ENCODE measurements at places on chromosomes 6 and 20.

GRCh38 chr20:25071734-25072133, 10.2 kb downstream of the VSX1 start:
- H3K4me3 ChIP-seq = no peak overlapping the region
- DNase-seq = peak; percentile 19
- no peaks in the 10 kb centered on the region for H3K36me3 ChIP-seq
- peaks cover 17% of the 10 kb centered on the region for H3K27me3 ChIP-seq
- H3K4me1 ChIP-seq = no peaks in the 10 kb centered on the region

DNA sequence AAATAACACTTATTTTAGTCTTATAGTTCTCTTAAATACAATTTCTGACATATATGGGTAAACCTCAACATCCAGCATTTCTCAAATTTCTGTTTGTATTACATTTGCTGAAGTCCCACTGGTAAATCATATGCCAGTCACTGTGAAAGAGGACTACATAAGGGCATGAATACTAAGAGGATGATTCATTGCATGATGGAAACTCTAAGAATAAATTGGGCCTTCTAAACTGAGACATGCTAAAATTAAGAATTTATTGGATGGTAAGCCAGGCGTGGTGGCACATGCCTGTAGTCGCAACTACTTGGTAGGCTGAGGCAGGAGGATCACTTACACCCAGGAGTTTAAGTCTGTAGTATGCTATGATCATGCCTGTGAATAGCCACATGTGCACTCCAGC, 12.1 kb downstream of the DEFB123 start:
- no peaks in the 10 kb centered on the region for H3K36me3 ChIP-seq
- no peak overlapping the region for H3K27ac ChIP-seq
- H3K4me3 ChIP-seq = no peak overlapping the region
- H3K4me1 ChIP-seq = no peaks in the 10 kb centered on the region

- no peaks in the 10 kb centered on the region for H3K4me1 ChIP-seq
- no peaks in the 10 kb centered on the region for H3K36me3 ChIP-seq
- no peak overlapping the region for H3K4me3 ChIP-seq
- H3K27ac ChIP-seq = no peak overlapping the region
- H3K27me3 ChIP-seq = no peaks in the 10 kb centered on the region
- DNase-seq = no peak
Measured at GRCh38 chr6:54238396-54238795, 69.8 kb upstream of the TINAG start.

GRCh38 chr20:40467067-40467466, 222.0 kb downstream of the MAFB start:
- H3K27me3 ChIP-seq = no peaks in the 10 kb centered on the region
- H3K4me1 ChIP-seq = no peaks in the 10 kb centered on the region
- no peak for DNase-seq
- no peak overlapping the region for H3K27ac ChIP-seq
- no peaks in the 10 kb centered on the region for H3K36me3 ChIP-seq

DNA sequence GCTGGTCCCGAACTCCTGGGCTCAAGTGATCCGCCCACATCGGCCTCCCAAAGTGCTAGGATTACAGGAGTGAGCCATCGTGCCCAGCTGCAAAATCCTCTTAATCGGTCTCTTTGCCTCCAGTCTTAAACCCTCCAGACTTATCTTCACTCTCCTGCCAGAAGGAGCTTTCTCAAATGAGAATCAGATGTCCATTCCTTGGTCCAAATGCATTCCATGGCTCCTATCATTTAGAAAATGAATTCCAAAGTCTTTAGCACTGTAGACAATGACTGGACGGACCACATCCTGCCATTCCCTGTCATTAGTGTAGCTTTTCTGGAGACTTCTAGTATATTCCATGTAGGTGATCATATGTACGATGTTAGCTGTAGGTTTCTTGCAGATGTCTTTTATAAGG, 141.9 kb downstream of the ID4 start:
- DNase-seq = no peak
- no peaks in the 10 kb centered on the region for H3K27me3 ChIP-seq
- no peak overlapping the region for H3K27ac ChIP-seq
- no peak overlapping the region for H3K4me3 ChIP-seq

GRCh38 chr6:159676890-159677505, 16.0 kb downstream of the SOD2 start:
- H3K27ac ChIP-seq = no peak overlapping the region
- H3K4me1 ChIP-seq = no peaks in the 10 kb centered on the region
- H3K36me3 ChIP-seq = no peaks in the 10 kb centered on the region
- H3K4me3 ChIP-seq = no peak overlapping the region

GRCh38 chr6:81263531-81264168, 488.8 kb downstream of the TENT5A start:
- no peaks in the 10 kb centered on the region for H3K36me3 ChIP-seq
- H3K4me3 ChIP-seq = no peak overlapping the region
- no peak overlapping the region for H3K27ac ChIP-seq
- DNase-seq = no peak
- H3K27me3 ChIP-seq = no peaks in the 10 kb centered on the region
- no peaks in the 10 kb centered on the region for H3K4me1 ChIP-seq

DNA sequence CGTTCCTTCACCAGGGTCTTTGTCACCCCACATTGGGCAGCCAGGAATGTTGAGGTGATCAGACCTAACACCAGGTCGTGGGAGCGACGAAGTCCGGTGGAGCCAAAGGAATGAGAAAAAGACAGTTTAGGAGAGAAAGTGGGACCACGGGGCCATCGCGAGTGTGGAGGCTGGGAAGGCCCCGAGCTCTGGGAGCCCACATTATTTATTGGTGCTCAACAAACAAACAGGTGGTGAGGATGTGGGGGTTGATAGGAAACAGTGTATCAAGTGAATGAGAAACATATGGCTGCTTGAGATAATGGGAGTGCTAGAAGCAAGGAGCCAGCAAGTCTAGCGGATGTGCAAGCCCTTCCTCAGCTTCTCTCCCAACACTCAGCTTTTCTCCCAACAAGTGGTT, 287.1 kb upstream of the SGK1 start:
- H3K27ac ChIP-seq = no peak overlapping the region
- no peaks in the 10 kb centered on the region for H3K36me3 ChIP-seq
- no peak for DNase-seq
- H3K27me3 ChIP-seq = no peaks in the 10 kb centered on the region
- H3K4me1 ChIP-seq = no peaks in the 10 kb centered on the region

DNA sequence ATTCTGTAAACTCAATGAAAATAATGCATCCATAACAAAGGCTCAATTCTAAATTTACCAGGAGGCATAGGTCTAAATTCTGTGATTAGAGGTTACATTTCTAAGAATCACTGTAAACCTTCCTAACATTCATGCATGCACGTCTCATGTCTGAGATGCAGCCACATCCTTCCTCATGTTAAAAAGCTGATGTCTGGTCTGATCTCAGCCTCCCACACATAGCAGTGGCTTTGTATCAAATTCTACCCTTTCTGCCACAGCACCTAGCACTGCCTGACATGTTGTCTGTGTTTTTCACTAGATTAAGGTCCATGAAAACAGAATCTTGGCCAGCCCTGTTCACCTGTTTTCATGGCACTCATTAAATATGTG, 171.1 kb downstream of the WDR27 start:
- peak overlapping the region; percentile 71 for H3K27ac ChIP-seq
- H3K4me1 ChIP-seq = no peaks in the 10 kb centered on the region
- H3K4me3 ChIP-seq = no peak overlapping the region
- DNase-seq = no peak
- H3K36me3 ChIP-seq = no peaks in the 10 kb centered on the region

DNA sequence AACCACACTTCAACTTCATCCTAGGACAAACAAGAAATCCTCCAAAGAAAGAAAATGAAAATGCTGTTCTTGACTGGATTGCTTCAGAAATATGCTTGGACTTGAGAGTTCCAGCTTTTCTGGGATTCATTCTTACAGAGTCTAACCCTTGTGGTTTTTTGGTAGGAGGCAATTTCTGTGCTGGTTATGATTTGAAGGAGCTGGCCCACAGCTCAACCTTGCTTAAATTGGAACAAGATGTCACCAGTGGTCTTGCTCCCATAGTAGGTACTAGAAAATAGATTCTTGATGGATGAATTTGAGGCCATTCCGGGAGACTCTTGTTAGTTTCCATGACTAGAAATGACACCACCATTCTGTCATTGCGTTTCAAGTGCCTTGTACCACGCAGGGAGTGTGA, 54.3 kb upstream of the BMP6 start:
- no peak overlapping the region for H3K4me3 ChIP-seq
- DNase-seq = no peak
- no peaks in the 10 kb centered on the region for H3K36me3 ChIP-seq

DNA sequence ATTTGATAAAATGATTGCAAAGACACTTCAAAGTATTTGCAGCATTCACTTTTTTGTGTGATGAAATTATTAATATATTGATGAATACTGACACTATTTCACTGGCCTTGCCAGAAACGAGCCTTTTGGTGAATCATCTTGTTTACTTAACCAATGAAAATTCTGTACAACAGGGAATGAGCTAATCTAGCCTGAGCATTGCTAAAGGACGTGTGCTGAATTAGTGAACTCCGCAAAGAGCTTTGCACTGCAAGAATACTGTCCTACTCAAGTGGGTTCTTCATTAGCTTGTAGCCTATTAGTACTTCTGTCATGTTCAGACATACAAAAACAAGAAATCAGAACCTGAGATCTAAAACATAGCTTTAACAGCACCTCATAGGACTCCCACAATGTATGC, 172.0 kb upstream of the NRSN1 start:
- no peak overlapping the region for H3K27ac ChIP-seq
- no peaks in the 10 kb centered on the region for H3K4me1 ChIP-seq
- H3K27me3 ChIP-seq = no peaks in the 10 kb centered on the region
- no peak overlapping the region for H3K4me3 ChIP-seq
- no peak for DNase-seq
- H3K36me3 ChIP-seq = no peaks in the 10 kb centered on the region

DNA sequence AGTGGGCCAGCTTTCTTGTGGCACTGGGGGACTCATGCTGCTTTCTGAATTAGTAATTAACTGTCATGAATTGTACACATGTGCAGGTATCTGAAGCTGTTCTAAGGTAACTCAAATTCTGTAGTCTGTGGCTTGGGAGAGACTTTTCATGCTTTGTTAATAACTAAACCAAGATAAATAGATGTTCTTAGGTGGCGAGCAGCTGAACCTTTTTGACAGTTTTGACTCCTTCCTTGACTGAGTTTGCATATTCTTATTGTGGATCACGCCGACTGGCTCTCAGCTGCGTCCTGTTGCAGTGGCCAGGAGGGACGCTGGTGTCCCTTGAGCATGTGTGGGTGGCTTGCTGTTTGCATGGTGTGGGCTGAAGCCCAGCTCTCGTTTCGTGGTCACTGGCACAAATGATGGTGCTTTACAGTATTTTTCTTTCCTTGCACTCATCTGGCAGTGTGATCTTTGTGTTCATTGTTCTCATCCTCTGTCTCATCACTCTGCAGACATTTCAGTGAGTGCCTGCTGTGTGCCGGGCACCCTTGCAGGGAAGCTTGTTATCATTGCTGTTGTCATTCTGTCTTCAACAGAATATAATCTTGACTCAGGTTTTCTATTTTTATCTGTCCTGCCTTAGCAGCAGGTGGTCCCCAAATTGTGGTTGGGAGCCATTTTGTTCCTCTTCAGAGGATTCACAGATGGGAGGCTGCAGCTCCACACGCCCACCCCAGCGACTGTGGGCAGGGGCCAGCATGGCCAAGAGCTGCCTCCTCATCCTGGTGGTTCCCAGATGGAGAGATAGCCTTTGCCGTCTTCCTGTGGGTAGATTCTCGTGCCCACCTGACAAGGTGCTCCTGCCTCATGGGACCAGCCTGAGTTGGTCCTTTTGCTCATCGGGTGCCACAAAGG, 39.6 kb downstream of the DUSP22 start:
- no peak overlapping the region for H3K27ac ChIP-seq
- H3K4me3 ChIP-seq = no peak overlapping the region
- peaks cover 7% of the 10 kb centered on the region for H3K4me1 ChIP-seq

- no peaks in the 10 kb centered on the region for H3K4me1 ChIP-seq
- DNase-seq = no peak
- no peaks in the 10 kb centered on the region for H3K27me3 ChIP-seq
- no peaks in the 10 kb centered on the region for H3K36me3 ChIP-seq
Measured at GRCh38 chr6:52491203-52492069, 71.3 kb downstream of the EFHC1 start.

DNA sequence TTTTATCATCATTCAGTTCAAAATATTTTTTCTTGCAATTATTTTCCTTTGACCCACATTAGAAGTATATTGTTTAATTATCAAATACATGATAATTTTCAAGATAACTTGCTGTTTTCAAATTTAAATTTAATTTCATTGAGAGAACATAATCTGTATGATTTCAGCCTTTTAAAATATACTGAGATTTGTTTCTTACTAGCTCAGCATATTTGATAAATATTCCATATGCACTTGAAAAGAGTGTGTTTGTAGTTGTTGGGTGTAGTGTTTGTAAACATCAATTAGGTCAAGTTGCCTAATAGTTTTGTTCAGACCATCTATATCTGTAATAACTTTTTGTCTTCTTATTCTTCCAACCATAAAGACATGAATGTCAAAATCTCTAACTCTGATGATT, 19.0 kb upstream of the RFX6 start:
- no peak for DNase-seq
- no peaks in the 10 kb centered on the region for H3K36me3 ChIP-seq

DNA sequence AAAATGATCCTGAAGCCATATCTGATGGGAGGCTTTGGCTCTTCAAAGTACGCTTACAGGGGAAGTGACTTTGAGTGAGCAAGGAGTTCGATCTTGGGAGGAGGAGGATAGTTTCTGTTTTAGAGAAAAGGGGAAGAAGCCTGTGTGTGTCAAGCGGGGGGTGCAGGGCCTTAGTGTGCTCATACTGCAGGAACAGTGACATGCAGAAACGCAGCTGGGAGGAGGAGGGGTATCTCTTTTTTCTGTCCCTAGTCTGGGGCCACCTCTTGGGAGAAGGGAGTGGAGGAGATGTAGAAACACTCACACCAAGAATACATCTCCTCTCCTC, 19.8 kb downstream of the SIRPD start:
- no peak overlapping the region for H3K4me3 ChIP-seq
- H3K27me3 ChIP-seq = no peaks in the 10 kb centered on the region
- H3K27ac ChIP-seq = no peak overlapping the region
- H3K4me1 ChIP-seq = no peaks in the 10 kb centered on the region
- H3K36me3 ChIP-seq = no peaks in the 10 kb centered on the region
- DNase-seq = no peak

DNA sequence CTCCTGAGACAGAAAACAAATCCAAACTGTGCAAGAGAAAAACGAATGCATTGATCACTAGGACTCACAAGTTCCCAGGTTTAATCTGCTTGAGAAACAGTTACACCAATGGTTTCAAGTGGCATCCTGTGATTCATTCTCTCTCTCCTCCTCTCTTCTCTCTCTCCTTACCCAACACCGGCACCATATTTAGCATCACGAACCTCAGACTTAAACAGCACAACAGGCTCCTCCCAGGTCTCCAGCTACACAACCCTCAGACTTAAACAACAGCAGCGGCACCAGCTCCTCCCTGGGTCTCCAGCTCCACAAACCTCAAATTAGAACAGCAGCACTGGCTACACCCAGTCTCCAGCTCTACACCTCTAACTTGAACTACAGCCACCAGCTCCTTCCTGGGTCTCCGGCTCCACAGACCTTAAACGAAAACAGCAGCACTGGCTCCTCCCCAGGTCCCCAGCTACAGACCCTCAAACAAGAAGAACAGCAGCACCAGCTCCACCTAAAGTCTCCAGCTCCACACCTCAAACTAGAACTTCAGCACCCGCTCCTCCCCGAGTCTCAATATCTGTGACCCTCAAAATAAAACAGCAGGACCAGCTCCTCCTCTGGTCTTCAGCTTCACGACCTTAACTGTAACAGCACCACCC, 355.9 kb downstream of the PREX1 start:
- H3K27ac ChIP-seq = no peak overlapping the region
- no peak overlapping the region for H3K4me3 ChIP-seq
- DNase-seq = no peak
- H3K4me1 ChIP-seq = no peaks in the 10 kb centered on the region

- no peaks in the 10 kb centered on the region for H3K27me3 ChIP-seq
- no peaks in the 10 kb centered on the region for H3K4me1 ChIP-seq
- H3K4me3 ChIP-seq = no peak overlapping the region
- H3K27ac ChIP-seq = no peak overlapping the region
- no peak for DNase-seq
Measured at GRCh38 chr6:121695329-121695728, 259.9 kb downstream of the GJA1 start.
